ENCODE measurements at places on chromosomes 4 and X.
A peak's percentile ranks its signal among the peaks of the same experiment; 100 is the strongest.

DNA sequence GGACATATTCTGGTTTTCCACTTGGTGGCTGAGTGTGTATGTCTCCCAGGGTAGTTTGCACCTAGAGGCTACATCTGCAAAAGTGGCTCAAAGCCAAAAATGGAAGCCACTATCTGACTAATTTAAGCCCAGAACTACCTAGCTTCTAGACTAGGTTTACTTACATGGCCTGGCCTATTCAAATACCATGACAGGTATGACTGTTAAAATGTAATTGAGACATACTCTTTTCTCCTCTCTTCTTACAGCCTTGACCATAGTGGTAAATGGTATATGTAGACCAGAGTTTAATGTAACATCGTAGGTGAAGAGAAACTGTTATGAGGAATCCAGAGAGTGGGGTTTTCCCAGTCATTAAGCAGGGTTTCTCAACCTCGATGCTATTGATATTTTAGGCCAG lies 2.6 kb upstream of the TRPC5 start:
- no peak for DNase-seq

- DNase-seq, result peak; percentile 60
These were observed 120.5 kb downstream of the AFF1 start for GRCh38 chr4:87055311-87055710.

DNA sequence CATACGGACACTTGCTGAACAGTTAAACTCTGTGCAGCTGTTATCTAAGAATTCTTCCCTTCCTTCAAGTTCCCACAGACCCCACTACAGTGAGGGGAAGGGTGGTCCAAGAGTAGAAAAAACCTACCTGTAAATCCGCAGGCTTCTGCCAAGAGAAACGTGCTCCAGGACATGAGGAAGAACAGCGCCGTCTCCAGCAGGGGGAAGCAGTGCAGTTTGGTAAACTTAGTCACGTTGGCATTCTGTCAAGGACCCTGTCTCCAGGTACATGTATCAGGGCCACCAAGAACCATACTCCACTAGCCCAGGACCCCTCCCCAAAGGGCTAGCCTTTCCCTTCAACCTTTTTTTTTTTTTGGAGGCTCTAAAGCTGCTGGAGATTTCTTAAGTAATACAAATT lies 79.9 kb downstream of the CHST7 start:
- no peak for DNase-seq

DNA sequence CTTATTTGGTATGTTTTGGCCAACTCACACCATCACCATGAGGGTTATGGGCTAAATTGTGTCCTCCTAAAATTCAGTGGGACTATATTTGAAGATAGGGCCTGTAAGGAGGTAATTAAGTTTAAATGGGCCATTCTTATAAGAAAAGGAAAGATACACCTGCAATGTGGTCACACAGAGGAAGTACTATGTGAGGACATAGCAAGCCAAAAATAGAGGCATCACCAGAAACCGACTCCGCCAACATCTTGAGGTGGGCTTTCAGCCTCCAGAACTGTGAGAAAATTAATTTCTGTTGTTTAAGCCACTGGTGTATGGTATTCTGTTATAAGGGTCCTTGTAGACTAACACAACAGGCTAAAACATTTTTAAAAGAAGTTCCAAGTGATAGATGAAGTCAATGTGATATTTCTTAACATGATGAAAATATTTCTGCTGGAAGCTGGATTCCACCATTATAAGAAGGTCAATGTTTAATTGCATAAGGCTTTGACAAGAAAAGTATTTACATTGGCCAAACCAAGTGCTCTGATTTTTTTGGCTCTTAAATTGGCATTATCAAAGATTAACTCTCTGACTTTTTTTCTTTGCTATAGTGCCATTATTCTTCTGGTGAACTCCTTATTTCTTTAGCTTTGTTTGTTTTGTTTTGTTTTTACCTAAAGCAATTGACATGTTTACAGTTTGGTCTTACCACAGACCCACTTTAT lies 540.9 kb downstream of the PPARGC1A start:
- no peak for DNase-seq

DNA sequence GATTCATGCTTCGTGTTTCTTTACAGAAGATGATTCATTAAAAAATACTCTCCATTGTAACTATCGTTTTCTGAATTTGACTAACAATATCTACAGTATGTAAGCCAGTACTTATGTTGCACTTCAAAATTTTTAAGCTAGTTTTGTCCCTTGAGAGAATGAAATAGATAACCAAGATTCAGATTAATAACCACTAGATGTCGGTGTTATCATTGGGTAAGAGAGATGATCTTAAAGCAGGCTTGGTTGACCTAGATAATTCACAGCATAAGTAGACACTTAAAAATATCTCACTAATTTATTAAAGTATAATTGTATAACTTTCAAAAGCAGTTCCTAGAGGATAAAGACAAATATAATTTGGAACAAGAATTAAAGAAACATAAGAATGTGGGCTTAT lies 430.9 kb downstream of the C4orf33 start:
- DNase-seq, result peak; percentile 37

GRCh38 chr4:128930051-128930450 lies 120.6 kb downstream of the JADE1 start:
- DNase-seq, result no peak

DNA sequence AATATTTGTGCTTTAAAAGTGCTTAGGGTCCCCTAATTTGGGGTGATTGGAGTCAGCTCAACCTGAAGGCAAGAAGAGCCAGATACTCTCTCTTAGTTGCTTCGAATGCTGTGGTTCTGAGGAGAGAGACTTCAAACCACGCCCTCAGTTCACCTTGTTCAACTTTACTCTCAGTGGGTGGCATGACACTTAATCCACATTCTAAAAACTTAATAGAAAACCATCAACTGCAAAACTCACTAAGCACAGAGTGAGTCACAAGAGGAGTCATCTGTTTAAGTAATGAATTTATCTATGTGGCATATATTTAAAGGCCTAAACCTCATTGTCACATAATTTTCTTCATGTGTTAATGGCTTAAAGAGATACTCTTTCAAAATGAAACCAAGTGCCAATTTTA lies 99.5 kb upstream of the SLC4A4 start:
- no peak for DNase-seq

GRCh38 chr4:53640576-53641453 lies 49.5 kb upstream of the LNX1 start:
- DNase-seq, result no peak

- no peak for DNase-seq
These were observed 108.8 kb downstream of the C4orf51 start for GRCh38 chr4:145788755-145789154.

GRCh38 chrX:69297506-69297905 lies 132.3 kb upstream of the PJA1 start:
- DNase-seq, result no peak

Measured in suppressor macrophage treated with lipopolysaccharide for 4 hours (primary cell).